ENCODE measurements at places on chromosomes 1 and 21.

DNA sequence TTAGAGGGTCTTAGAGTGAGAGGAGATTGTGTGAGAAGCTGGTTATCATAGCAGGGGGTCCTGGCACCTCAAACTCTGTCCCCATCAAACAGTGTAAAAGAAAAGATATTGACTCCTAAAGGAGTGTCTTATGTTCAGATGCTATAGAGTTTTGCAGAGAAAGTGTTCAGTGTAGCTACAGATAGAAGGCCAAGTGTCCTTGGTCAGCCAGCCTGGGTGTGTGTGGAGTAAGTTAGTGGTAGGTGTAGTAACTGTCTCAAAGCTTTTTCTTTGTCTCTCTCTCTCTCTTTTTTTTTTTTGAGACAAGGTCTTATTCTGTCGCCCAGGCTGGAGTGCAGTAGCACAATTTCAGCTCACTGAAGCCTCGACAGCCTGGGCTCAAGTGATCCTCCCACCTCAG is 17.2 kb downstream of the CAMTA1 start:
- DNase-seq = no peak

GRCh38 chr1:194117582-194117981 is 931.2 kb upstream of the B3GALT2 start:
- DNase-seq = no peak

GRCh38 chr1:93817819-93818569 is 61.0 kb downstream of the DNTTIP2 start:
- DNase-seq = no peak

DNA sequence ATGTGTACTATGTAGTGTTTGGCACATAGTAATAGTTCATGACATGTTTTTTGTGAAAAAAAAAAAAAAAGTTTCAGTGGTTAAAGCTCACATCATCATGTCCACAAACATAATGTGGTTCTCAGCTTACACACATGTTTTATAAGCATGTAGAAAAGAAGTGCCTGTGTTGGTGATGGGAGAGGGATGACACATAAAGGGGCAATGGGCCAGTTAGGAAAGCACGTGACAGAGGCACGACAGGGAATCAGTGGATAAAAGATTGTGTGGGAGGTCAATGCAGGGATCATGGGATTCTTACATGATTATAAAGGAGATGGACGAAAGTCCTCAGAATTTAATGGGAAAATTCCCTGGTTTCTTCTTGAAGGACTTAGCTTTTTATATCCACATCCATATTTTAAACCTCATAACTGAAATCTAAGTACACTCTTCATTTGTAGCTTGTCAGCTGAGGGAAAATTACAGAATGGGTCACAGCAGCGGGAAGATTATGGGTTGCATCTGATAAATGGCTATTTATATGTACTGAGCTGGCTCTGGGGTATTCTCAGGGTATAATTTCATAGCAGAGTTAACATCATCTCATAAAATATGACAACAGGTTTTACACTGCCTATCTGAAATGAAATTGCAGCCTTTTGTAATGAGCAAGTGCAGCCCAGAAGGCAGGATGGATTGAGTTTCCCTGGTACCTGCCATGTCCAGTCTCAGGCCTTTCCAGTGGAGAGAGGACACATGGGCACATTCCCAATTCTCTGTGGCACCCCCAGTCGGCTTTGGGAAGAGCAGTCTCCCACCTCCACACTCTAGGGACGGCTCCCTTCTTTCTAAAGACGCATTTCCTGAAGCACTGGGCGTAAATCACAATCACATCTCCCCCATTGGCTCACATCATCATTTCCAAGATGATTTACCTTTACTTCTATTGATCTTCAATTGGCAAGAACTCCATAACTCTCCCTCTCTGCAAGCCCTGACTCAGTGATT is 42.3 kb upstream of the NHLH2 start:
- no peak for DNase-seq

GRCh38 chr1:16387201-16388188 is 20.5 kb downstream of the SZRD1 start:
- DNase-seq = no peak

Measured in occipital lobe (tissue), 3 donors.